ENCODE measurements at places on chromosomes 6 and 20.

DNA sequence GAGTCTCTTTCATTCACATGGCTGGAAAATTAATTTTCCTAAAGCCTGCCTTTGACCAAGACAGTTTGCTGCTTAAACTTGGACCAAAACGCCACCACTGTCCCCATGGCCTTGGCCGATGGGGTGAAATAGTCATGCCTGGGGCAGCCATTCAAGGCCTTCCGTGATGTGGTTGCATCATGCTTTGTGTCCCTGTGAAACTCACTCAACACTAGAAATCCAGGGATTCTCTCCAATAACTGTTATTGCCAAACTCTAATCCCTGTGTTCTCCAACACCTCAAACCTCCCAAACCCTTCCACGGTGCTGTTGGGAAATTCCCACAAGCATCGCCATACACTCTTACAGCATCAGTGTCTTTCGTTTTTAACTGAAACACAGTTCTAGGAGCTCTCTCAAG is 1.4 kb upstream of the TXNDC5 start:
- no peak for DNase-seq

GRCh38 chr6:168313431-168314011 is 6.1 kb downstream of the DACT2 start:
- no peak for DNase-seq

DNA sequence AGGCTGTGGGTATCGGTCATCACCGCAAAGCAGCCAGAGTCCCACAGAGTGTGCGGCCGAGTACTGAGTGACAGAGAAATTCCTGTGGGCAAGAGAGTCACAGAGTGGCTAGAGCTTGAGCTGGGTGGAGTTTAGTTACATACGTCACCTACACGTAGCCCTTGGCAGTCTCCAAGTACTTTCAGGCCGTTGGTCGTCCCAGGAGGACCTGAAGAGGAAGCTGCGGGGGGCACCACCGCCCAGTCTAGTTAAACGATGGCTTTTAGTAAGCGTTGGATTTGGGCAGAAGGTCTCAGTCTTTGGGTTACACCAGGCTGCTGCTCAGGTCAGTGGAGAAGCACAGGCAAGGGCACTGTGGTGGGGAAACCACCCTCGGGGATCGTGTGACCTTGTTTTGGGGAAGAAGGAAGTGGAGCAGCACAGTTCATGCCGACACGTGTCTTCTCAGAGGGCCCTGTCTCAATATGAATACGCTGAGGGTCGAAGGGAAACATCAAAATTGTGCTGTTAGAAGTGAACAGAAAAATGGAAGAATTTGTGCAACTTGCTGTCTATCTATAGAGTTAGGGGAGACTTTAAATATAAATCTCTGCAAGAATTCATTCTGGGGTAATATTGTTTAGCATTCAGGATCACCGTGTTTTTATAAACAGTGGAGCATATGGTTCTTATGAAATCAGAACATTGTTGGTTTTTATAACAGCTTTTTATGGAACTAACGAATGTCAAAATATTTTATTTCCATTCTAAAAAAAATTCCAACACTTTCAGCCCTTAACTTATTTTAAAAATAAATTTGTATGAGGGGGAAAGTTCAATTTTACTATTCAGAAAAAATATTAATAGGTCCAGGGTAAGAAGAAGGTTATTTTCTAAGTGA is 28.6 kb downstream of the KIF25 start:
- DNase-seq = no peak

- no peak for DNase-seq
These were observed 156.1 kb downstream of the SLC35B3 start for GRCh38 chr6:8279041-8279805.

GRCh38 chr6:111864138-111865048 is 8.9 kb downstream of the FYN start:
- no peak for DNase-seq

- no peak for DNase-seq
These were observed 35.9 kb upstream of the B4GALT5 start for GRCh38 chr20:49749625-49750024.

- DNase-seq = no peak
These were observed 25.5 kb upstream of the KCNK16 start for GRCh38 chr6:39347906-39348585.

DNA sequence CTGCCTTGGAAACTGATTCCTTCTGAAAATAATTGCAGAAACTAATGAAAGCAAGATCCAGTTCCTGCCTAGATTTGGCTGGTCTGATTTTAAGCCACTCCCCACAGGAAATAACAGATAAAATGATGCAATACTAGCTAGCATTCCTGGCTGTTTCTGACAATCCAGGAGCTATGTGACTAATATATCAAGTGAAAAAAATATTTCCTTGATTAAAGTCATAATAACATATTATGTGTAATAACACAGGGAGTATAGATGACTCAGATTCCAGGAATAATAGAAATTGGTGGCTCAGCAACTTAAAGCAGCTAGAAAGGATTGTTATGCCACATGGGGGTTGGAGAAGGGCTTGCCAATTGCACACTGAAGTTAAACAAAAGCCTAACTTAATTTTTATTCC is 182.7 kb upstream of the SALL4 start:
- no peak for DNase-seq

DNA sequence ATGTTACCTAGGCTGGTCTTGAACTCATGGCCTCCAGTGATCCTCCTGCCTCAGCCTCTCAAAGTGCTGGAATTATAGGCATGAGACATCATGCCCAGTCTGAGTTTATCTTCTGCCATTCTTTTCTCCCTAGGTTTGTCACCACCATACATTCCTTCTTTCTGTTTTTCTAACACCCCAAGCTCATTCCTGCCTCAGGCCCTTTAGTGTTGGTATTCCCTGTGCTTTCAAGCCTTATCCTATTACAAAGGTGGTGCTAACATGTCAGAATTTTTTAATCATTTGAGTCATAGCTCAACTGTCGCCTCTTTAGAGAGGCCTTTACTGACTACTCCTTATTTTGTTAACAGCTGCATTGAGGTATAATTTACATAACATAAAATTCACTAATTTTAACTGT is 221.1 kb upstream of the PRSS16 start:
- no peak for DNase-seq

DNA sequence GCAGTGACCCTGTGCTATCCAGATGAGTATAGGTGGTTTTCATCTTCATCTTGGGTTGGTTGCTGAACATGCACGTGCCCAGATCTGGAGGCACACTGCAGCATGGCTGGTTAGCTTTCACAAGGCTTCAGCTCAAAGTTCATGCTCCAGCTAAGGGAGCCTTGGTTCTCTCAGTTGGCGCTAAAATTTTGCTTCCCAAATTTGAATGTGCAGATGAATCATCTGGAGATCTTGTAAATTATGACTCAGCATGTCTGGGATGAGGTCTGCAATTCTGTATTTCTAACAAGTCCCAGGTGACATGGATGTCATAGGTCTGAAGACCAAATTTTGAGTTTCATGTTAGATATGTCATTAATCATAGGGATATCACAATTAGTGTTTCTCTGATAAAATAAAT is 230.8 kb downstream of the FOXA2 start:
- no peak for DNase-seq

GRCh38 chr6:74752303-74752702 is 453.6 kb downstream of the COL12A1 start:
- DNase-seq = no peak

DNA sequence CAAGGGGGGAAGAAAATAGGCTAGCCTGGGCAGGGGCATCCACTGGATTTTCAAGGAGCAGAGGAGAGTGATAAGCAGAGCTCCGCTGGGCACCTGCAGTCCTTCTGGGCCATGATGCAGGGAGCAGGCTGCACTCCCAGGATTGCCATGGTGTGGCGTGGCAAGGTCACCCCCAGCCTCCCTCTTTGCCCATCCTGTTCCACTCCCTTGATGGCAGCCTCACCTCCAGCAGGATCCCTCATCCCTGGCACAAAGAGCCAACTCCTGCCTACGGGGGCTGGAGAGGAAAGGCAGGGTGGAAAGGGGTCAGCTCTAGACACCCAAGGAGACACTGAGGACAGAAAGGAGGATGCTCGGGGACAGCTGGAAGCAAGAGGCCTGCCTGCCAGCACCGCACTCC is 22.4 kb upstream of the MYMX start:
- DNase-seq = no peak

DNA sequence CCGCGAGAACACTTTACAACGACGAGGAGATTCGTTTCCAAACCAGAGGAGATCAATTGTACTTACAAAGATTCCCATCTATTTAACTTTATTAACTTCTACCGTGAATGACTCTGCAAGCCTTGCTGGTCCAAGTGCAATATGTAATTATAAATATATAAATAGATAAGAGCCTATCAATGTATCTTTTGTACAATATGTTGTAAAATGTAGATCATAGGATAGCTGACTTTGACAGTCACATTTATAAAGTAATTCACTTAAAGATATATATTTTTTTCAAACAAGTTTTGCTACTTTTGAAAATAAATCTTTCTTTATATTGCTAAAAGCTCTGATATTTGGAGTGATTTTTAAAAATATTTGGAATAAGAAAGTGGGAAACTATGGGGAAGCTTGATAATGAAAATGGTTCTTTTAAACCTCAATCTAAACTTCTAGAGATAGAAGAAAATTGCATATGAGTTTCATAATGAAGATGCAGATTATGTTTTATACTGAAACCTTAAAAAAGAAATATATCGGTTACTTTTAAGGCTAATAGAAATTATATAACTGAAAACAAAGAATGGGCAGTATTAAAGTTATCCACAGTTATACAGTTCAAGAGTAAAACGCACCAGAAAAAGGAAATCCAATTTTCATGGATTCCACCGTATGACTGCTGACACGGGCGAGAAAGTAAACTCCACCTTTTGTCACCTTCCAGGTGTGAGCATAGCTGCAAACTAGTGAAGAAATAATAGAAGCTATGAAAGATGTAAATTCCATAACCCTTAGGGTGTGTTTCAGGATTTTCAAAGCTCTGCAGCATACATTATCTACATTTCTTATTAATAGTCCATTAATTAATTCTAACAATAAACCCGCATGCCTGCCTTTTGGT is 3.3 kb downstream of the TCF21 start:
- DNase-seq = no peak

GRCh38 chr6:82588859-82589412 is 225.3 kb downstream of the TPBG start:
- no peak for DNase-seq

DNA sequence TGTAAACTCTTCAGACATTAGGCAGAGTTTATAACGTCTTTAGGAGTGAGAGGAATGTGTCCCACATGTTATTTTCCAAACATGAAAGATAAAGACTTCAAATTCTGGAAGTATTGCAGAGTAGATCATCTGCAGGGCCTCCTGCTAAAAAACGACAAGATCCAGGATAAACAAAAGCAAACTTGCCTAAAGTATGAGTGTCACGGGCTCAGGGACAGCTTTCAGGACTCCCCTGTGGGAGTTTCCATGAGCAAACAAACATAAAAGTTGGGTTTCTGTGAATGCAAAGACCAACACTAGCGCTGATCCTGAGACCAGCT is 76.9 kb downstream of the TXNDC5 start:
- no peak for DNase-seq

DNA sequence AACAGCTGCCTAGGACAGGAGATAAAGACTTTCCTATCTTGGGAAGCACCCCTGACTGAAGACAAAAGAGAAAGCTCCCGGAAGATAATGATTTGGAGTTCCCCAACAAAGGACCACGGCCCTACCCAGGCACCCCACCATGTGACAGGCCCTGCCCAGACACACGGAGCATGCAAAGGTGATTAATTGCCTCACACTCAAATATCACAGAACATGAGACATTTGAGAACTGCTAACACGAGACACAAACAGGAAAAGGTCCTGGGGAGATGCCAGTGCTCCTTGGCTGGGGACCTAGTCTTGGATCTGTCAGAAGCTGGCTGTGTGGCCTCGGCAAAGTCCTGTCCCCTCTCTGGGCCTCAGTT is 82.5 kb upstream of the PTPN1 start:
- DNase-seq = no peak

Data from NCI-H2081 treated with DMSO at 0.1 percent for 48 hours (cell line).